ENCODE measurements at places on chromosomes 7 and 10. TPM values are rescaled to one million over a fixed set of nuclear protein-coding genes. Genes with fewer than 3 reads are reported as not detected.

GRCh38 chr7:144834641-144835144 is 1.2 kb downstream of the TPK1 start:
- peak overlapping the region; percentile 43 for H3K4me3 ChIP-seq
- H3K27me3 ChIP-seq = no peaks in the 10 kb centered on the region
- H3K27ac ChIP-seq = no peak overlapping the region
- H3K36me3 ChIP-seq = no peaks in the 10 kb centered on the region
- H3K4me1 ChIP-seq = no peaks in the 10 kb centered on the region

The THSD7A gene
- total RNA-seq = 0.18 TPM

DNA sequence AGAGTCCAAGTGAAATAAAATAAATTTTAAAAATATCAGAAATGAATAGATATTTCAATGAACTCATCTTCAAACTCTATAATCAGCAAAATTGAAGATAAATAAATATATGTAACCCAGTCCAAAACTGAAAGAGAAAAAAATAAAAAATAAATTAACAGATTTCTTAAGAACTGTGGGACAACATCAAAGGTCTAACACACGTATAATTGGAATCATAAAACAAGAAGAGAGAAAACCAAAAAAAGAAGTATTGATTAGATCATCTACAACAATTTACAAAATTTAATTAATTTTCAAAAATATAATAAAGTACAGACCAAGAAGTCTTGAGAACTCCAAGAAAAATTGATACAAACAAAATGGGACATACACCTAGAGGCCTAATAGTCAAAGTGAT is 625.8 kb upstream of the SORCS1 start:
- H3K27ac ChIP-seq = no peak overlapping the region
- no peak overlapping the region for H3K4me3 ChIP-seq
- H3K4me1 ChIP-seq = no peaks in the 10 kb centered on the region
- no peak for DNase-seq
- no peaks in the 10 kb centered on the region for H3K27me3 ChIP-seq

DNA sequence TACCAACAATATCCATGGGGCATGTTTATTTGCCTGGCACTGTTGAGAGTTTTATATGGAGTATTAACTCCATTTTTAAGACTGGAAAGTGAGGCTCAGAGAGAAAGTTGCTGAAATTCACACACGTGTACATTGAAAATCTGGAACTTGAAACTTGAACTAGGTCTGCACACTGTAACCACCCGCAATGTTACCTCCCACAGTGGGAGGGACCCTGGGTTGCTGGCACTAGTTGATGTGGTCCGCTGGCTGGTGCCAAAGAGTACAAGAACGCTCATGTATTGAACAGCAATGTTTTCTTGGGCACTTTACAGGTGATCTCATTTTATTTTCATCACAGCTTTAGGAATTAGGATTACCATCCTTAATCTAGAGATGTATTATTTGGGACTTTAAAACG is 253.2 kb downstream of the INHBA start:
- no peak for DNase-seq
- H3K4me1 ChIP-seq = peaks cover 3% of the 10 kb centered on the region
- H3K27ac ChIP-seq = no peak overlapping the region
- no peaks in the 10 kb centered on the region for H3K27me3 ChIP-seq
- no peaks in the 10 kb centered on the region for H3K36me3 ChIP-seq

DNA sequence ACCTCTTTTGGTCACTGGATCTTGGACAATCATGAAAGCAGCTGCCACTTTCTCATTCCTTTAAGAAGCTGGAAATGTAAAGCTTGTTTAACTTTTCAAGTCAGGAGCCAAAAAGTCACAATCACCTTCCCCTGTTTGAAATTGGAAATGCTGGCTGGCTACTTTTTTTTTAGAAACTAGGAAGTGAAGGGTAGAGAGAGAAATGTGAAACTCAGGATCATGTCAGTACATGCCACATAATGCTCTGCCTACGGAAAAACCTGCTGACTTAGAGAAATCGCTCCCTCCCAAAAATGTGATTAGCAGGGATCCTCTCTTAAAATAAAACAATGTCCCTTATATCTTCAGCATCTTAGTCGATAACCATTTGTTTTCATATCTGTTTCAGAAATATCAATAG is 188.4 kb upstream of the C7orf33 start:
- no peak overlapping the region for H3K27ac ChIP-seq
- H3K4me3 ChIP-seq = no peak overlapping the region
- no peaks in the 10 kb centered on the region for H3K4me1 ChIP-seq
- no peaks in the 10 kb centered on the region for H3K27me3 ChIP-seq
- H3K36me3 ChIP-seq = no peaks in the 10 kb centered on the region

DNA sequence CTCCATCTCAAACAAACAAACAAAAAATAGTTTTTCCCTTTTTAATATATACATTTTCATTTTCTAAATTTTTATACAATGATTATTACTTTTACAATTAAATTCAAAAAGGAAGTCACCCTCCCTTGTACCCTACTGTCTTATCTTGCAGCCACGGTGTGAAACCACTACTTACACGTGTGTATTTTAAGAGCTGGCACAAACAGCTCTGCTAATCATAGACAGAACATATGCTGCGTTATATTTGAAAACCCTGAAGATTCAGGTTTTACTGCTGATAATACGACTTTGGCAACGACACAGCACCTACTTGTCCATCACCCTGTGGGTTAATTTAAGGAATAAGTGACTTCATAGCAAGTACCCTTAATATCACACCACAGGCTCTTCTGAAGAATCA is 991 bp downstream of the ANKRD61 start:
- no peak for DNase-seq
- no peaks in the 10 kb centered on the region for H3K4me1 ChIP-seq
- H3K27me3 ChIP-seq = no peaks in the 10 kb centered on the region
- peaks cover 45% of the 10 kb centered on the region for H3K36me3 ChIP-seq
- no peak overlapping the region for H3K4me3 ChIP-seq

The LHFPL3 gene
- total RNA-seq = not detected

The RARRES2 gene
- not detected for total RNA-seq

DNA sequence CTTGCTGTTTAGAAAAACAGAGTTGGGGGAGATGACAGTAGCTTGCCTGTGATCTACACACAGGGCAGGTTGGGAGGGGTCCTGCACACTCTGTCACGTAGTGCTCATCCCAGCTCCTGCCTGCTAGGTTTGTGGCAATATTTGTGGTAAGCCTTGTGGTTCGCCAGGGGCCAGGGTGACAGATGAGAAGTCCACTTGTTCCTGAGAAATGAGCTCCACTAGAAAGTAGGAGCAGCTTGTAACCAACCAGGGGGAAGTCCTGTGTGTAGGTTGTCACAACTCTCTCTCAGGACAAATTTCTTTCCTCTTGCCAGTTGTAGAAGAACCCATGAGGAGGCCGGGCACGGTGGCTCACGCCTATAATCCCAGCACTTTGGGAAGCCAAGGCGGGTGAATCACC is 147.0 kb downstream of the TCF7L2 start:
- H3K36me3 ChIP-seq = peaks cover 10% of the 10 kb centered on the region
- no peaks in the 10 kb centered on the region for H3K27me3 ChIP-seq
- H3K4me1 ChIP-seq = peaks cover 14% of the 10 kb centered on the region
- H3K27ac ChIP-seq = no peak overlapping the region

The IKZF1 gene
- total RNA-seq = not detected

DNA sequence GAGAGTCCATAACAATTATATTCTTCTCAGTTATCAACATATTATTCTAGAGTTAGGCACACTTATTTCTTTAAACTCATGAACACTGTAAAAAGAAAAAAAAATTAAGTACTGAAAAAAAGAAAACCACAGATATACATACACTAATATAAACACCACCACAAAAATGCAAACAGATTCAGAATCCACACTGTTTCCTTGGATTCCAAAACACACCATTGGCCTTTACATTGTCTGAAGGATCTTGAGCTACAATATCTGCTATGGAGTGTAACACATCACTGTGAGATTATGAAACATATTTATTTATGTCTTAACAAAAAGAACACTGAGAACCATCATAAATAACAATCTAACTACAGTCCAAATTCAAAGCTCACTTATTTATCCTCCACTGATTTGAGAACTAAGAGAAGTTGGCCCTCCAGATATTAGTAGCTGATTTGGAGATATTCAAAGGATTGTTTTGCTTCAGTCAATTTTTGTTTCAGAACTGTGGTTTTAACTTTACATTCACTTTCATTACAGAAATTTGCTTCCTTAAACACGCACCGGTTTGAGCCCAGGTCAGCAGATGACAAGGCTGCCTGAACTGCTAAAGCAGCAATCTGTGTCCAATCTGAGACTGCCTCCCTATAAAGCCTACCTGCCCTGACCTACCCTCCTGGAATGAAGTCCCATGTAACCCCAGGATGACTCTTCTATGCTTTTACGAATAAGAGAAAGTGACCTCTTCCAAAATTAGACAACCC is 47.0 kb upstream of the CDK1 start:
- no peaks in the 10 kb centered on the region for H3K36me3 ChIP-seq
- DNase-seq = no peak
- H3K4me1 ChIP-seq = 0 out of 2 replicates have a peak, but pooled peaks cover 2% of the 10 kb centered on the region
- H3K27ac ChIP-seq = no peak overlapping the region
- H3K27me3 ChIP-seq = peaks cover 48% of the 10 kb centered on the region
- no peak overlapping the region for H3K4me3 ChIP-seq

The CYP2E1 gene
- 0.36 TPM for total RNA-seq

The IMPDH1 gene
- total RNA-seq = 45.3 TPM

- H3K36me3 ChIP-seq = no peaks in the 10 kb centered on the region
- H3K4me3 ChIP-seq = no peak overlapping the region
- peak; percentile 29 for DNase-seq
- no peak overlapping the region for H3K27ac ChIP-seq
- H3K27me3 ChIP-seq = peaks cover 3% of the 10 kb centered on the region
- H3K4me1 ChIP-seq = peaks cover 1% of the 10 kb centered on the region
Measured at GRCh38 chr7:141704741-141705140, 2.8 kb upstream of the DENND11 start.

The INMT gene
- total RNA-seq = 1.7 TPM

GRCh38 chr7:53657586-53657985 is 622.2 kb downstream of the POM121L12 start:
- H3K27me3 ChIP-seq = no peaks in the 10 kb centered on the region
- H3K27ac ChIP-seq = no peak overlapping the region
- no peak overlapping the region for H3K4me3 ChIP-seq
- no peak for DNase-seq
- no peaks in the 10 kb centered on the region for H3K36me3 ChIP-seq
- no peaks in the 10 kb centered on the region for H3K4me1 ChIP-seq

- no peak overlapping the region for H3K27ac ChIP-seq
- no peak overlapping the region for H3K4me3 ChIP-seq
- H3K36me3 ChIP-seq = no peaks in the 10 kb centered on the region
- no peaks in the 10 kb centered on the region for H3K4me1 ChIP-seq
Measured at GRCh38 chr10:12587451-12587888, 238.1 kb downstream of the CAMK1D start.

DNA sequence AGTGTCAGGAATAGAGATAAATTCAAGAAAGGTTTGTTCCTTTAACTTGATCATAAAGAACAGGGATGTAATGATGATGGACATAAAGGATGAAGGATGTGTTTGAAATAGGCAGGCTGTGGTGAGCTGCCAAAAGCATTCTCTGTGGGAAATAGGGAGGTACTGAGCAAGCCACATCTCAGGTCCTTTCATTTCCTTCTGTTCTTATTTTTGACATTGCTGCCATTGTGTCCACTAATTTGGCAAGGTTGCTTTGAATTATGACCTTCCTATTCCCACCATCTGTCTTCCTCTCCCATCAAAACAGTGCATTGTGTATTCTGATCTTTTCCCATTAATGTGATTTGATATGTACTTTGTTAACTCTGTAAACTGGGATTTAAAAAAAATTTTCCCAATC is 9.4 kb downstream of the SCRN1 start:
- DNase-seq = no peak
- H3K4me1 ChIP-seq = peaks cover 10% of the 10 kb centered on the region
- H3K36me3 ChIP-seq = peaks cover 2% of the 10 kb centered on the region
- no peak overlapping the region for H3K27ac ChIP-seq
- H3K4me3 ChIP-seq = no peak overlapping the region

- peak overlapping the region; percentile 85 for H3K4me3 ChIP-seq
- 0 out of 2 replicates have a peak, but pooled peaks cover 5% of the 10 kb centered on the region for H3K36me3 ChIP-seq
- peak overlapping the region; percentile 53 for H3K27ac ChIP-seq
- DNase-seq = no peak
Measured at GRCh38 chr10:6164271-6165095, 38.2 kb upstream of the PFKFB3 start.

DNA sequence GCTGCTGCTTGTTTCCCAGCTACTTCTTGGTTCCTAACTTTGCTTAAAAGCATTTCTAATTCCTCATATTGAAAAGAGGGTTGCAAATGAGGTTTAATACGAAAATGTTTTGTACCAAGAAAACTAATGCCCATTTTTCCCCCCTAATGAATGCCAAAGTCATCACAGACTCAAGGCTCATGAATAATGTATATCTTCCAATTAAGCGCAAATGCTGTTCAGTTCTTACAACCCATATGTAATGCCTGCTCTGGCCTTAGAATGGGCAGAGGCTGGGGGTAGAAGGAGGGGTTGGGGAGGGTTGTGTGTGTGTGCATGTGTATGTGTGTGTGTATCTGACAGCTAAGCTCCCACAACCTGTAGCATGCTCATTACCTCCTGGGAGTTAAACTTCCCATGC is 901.7 kb downstream of the KCNMA1 start:
- H3K4me1 ChIP-seq = no peaks in the 10 kb centered on the region
- H3K36me3 ChIP-seq = no peaks in the 10 kb centered on the region
- no peak overlapping the region for H3K4me3 ChIP-seq
- DNase-seq = no peak
- H3K27me3 ChIP-seq = no peaks in the 10 kb centered on the region

Measured in IMR-90 (cell line).